Stimulated activated CD4-positive, alpha-beta T cell treated with anti-CD3 and anti-CD28 coated beads, Interleukin-15, amount 100 ng/mL, for 1 hour (primary cell): ENCODE measurements at places on chromosomes 2 and 18.

GRCh38 chr2:186059096-186059495 lies 320.5 kb downstream of the FSIP2 start:
- no peak for DNase-seq

DNA sequence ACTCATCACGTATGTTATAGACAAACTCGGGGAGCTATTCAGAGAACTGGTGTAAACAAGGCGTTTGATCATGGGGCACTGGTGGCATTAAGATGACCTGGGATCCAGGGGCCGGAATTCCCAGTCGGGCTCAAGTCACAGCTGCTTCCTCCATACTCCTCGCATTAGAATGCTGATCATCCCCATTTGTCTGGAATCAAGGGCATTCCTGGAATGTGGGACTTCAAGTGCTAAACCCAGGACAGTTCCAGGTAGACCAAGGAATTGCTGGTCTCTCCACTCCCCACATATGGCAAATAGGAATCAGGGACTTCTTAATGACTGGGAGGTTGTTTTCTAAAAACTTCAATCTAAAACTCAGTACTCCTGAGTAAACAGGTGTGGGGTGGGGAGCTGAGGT lies 355.7 kb upstream of the RAB6C start:
- DNase-seq, result no peak

DNA sequence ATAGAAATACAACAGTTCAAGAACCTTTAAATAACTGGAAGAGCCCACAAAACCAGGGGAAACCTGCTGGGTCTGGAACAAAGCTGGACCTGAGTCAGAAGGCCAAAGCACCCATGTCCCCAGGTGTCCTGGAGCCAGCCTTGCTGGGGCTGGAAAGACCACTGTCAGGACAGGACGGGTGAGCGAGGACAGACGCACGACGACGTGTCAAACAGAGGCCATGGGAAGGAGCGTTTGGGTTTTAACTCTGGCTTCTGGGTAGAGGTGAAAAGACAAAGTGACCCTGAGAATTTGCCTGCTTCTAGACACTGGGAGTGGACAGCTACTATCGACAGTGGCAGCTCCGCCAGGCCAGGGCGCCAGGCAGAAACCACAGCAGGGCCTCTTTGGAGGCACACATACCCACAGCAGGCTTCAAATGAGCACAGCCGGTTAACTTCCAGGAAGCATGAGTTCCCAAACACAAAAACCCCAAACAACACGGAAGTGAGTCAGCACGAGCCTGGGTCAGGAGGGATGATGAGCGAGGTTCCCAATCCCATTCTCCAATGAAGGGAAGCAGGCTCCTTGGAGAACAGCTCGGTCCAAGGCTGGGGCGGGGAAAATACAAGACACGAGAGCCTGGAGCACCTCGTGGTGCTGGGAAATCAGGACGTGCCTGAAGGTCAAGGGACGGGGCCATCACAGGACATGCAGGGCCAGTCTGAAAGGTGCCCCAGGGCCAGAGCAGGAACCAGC lies 208.0 kb downstream of the TWIST2 start:
- no peak for DNase-seq

GRCh38 chr2:230343747-230344146 lies 16.8 kb downstream of the SP140L start:
- no peak for DNase-seq

GRCh38 chr2:222283634-222284033 lies 15.2 kb downstream of the PAX3 start:
- DNase-seq, result no peak

DNA sequence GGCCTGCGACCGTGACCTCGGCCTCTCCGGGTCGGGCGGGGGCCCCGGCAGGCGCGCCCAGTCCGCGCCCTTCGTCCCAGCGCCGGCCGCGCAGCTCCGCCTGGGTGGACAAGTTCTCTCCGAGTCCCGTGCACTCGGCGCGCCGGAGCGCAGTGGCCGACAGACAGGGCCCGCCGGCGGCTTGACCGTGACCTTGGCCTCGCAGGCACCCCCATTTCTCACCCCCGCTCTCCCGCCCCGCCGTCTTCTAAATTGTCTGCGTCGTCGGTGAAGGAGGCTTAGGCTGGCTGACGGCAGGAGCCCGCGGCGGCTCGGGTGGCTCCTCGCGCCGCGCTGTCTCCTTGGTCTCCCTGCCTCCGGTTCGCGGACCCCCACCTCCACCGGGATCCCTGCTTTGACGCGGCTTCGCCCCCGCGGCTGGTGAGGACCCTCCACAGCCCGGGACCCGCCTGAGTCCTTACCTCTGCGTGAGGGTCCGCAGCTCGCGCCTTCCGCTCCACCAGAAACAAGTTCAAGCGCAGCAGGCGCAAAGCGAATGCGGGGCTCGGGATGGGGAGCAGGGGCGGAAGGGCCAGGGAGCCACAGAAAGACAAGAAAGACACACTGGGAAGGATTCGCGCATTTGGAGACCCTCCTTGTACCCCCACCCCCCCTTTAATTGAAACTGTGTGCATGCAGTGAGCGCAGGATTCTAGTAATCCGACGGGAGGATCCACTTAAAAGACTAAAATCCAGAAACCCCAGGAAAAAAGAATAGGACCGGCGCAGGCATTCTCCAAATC lies 4.0 kb downstream of the PTGR3 start:
- no peak for DNase-seq

DNA sequence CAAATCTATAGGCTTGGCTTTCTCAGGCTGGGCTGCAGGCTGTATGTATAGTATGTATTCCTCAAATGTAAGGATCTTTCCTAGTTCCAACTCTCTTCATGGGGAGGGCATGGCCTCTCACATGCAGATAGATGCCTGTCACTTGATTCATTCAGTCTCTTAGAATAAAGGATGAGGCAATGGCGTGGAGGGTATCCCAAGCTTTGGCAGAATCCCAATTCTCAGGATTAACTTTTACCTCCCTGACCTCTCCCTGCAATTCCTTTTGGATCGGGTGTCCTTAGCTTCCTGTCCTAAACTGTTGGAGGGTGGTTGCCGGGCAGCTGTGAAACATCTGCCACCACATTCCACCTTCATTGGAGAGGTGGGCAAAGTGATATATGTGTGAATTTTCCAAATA lies 80.3 kb downstream of the INSIG2 start:
- no peak for DNase-seq

- no peak for DNase-seq
Measured at GRCh38 chr2:6864231-6864754, 1.4 kb downstream of the CMPK2 start.

DNA sequence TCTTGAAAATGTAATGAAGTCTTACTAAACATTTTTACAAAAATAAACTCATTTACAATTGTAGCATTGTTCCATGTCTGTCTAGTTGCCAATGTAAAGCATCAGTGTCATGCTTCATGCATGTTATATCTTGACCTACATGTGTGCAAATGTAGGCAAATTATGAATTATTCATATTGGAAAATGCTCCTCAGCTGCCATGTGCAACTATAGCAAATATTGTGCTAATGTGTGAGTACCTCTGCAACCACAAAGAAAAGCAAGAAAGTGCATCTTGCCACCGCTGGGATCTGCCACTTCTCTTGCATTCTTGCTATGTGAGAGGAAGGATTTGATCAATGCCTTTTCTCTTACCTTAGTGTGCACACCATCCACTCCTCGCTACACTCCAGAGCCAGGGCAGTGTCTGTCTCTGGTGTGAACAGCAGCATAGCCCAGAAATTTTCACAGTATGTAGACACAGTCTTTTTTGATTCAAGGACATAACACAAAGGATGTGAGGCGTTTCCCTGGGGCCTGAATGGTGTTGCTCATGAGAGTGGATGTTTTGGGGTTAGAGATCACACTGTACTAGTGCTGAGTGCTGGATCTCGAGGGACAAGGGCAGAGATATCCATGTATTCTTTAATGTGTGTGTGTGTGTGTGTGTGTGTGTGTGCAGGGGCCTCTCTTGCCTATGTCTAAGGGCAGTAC lies 47.6 kb upstream of the HAAO start:
- DNase-seq, result no peak

DNA sequence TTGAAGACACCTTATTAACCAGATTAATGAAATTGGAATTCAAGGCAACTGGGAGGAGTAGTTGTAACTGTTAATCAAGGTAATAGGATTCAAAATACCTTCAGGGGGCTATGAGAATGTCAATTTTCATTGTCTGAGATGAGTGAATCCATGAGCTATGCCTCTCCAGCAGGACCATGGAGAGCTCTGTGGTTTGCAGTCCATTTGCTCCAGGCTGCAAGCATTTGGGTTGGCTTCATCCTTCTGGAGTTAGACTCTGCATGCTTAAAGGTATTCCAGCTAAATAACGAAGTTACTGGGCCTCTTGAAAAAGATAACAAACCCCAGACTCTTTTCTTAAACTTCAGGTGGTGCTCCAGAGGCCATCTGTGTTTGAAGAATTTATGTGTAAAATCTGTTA lies 207.1 kb upstream of the SLC8A1 start:
- DNase-seq, result no peak

GRCh38 chr2:233501198-233502076 lies 65.1 kb downstream of the USP40 start:
- no peak for DNase-seq

DNA sequence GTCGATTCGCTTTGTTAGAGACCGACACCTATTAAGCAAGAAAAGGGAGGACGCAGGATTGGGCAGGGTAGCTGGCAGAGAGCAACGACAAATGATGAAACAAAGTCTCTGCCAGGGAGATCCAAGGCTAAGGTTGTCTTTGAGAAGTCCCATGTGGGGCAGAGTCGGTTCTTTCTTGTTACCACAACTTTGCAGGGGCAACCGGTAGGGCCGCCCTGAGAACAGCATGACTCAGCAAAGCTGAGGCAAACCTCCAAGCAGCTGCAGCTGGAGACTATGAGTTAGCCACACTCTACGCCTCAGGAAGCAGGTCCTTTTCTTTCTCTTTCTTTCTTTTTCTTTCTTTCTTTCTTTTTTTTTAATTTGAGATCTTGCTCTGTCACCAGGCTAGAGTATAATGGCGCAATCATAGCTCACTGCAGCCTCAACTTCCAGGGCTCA lies 452.3 kb upstream of the ID2 start:
- no peak for DNase-seq

- DNase-seq, result no peak
Measured at GRCh38 chr18:69838620-69839411, 108.9 kb downstream of the CD226 start.

- DNase-seq, result no peak
Measured at GRCh38 chr18:8253944-8254343, 355.3 kb upstream of the RAB12 start.

DNA sequence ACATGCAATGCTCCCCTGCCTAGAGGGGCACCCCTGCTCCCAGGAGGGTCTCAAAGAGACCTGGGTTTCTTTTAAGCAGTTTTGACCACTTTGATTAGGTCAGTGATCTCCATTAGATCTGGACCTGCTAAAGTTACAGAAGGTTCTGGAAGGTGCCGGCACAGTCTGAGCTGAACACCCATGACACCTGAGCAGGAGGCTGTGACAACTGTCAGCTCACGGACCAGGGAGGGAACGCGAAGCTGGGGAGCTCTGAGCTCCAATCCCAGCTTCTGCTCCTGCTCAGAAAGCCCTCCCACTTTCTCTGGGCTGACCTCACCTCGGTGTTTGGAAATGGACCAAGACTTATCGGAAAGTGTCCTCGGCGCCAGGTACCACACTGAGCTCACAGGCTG lies 113.8 kb downstream of the NFATC1 start:
- no peak for DNase-seq

GRCh38 chr2:175310813-175311504 lies 129.4 kb upstream of the ATP5MC3 start:
- no peak for DNase-seq

GRCh38 chr2:101012054-101012705 lies 10.1 kb downstream of the RPL31 start:
- no peak for DNase-seq

DNA sequence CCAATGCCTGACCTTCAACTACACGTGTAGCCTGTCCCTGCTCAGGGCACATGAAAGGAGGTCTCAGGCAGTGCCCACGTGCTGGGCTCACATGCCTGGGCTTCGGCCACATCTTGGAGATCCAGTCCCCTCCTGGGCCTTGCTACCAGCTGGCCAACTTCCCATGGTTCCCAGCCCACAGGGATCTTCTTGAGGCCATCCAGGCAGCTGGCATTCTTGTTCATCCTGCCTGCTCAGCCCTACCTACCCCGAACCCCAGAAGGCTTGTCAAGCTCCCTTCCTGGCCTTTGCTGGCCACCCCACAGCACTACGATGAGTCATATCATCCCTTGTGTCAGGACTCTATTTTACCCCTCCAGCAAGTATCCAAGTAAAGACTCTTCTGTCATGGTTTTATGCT lies 97.1 kb downstream of the ZBTB7C start:
- no peak for DNase-seq

DNA sequence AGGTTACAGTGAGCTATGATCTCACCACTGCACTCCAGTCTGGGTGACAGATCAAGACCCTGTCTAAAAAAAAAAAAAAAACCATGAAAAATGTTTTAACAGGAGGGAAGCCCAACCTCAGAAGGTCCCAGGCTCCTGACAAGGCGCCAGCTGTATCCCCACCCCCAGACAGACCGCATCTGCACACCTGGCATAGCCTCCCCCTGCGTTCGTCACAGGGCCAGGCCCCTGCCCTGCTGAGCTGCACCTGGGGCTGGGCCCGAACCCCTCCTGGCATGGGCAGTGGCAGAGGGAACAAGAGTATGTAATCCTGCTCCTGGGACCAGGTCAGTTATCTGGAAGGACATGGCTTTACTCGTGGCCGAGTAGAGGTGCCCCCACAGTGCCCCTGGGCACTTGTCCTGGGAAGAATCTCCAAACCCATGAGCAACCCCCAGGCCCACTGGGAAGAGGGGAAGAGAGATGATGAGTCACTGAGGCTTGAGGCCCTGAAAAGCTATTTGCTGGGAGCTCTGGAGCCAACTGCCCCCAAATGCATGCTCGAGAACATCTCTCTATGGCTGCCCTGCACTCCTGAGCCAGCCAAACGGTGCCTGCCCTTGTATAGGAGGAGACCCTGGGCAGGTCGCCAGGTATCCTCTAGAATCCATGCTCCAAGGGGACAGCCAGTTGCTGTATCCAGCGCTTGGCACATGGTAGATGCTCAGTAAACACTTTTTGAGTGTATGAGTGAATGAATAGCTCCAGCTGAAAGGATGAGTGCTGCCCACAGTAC lies 265.5 kb downstream of the ATAD2B start:
- DNase-seq, result no peak

DNA sequence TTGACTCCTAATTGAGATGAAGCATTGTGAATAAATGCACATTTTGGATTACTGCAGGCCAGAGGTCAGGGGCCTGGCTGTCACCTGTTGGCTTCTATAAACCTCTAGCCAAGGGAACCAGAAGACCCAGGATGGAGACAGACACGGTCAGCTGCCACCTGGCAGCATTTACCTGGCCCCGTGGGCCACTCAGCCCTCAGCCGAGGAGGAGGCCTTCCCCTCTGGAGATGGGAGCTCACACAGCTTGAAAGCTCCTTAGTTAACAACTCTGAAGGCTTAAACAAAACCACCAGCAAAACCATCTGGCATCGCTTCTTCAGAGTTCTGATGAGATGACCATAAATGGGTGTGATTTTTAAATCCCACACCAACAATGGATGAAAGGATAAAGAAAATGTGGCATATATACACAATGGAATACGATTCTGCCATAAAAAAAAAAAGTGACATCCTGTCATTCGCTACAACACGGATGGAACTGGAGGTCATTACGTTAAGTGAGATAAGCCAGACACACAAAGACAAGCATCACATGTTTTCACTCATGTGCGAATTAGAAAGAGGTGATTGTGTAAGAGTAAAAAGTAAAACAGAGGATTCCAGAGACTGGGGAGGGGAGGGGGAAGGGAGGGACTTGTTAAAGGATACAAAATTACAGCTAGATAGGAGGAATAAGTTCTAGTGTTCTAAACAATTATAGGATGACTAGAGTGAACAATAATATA lies 218.4 kb downstream of the TMEM163 start:
- DNase-seq, result no peak

GRCh38 chr2:218816561-218817011 lies 15.0 kb downstream of the PRKAG3 start:
- DNase-seq, result no peak
